Activated CD4-positive, alpha-beta T cell treated with anti-CD3 and anti-CD28 coated beads for 48 hours (primary cell): ENCODE measurements at places on chromosomes 11 and 22.

GRCh38 chr11:78429209-78429608, 11.6 kb upstream of the GAB2 start:
- DNase-seq = no peak

- DNase-seq = no peak
Observed at GRCh38 chr22:48427731-48428211, 1399.9 kb downstream of the BRD1 start.

- no peak for DNase-seq
Observed at GRCh38 chr22:28052825-28053269, 133.8 kb upstream of the PITPNB start.

DNA sequence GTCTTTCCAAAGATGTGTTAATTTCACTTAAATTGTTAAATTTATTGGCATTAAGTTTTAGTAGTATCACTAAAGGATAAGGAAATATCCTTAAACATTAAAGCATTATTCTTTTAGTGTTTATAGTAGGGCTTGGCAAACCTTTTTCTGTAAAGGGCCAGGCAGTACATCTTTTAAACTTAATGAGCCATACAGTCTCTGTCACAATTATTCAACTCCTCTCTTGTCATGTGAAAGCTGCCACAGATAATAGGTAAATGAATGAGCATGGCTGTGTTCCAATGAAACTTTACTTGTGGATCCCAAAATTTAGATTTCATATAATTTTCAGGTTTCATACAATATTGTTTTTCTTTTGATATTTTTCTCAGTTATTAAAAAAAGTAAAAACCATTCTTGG, 268.2 kb upstream of the C11orf87 start:
- DNase-seq = no peak

GRCh38 chr11:14938936-14939335, 33.2 kb downstream of the CALCA start:
- DNase-seq = no peak

DNA sequence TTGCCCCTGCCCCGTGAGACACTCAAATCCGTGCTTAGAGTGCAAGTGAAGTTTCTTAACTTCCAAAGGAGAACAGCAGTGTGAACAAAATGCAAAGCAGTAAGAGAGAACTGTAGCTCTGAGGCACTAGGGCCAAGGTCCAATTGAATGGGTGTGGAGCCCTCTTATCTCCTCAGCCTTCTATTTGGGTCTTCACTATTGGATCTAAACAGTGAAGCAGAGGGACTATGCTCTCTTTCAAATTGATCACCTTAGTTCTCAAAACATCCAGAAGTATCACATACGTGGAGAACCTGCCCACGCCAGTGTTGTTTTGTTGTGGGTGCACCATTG, 49.6 kb downstream of the C22orf31 start:
- DNase-seq = no peak

DNA sequence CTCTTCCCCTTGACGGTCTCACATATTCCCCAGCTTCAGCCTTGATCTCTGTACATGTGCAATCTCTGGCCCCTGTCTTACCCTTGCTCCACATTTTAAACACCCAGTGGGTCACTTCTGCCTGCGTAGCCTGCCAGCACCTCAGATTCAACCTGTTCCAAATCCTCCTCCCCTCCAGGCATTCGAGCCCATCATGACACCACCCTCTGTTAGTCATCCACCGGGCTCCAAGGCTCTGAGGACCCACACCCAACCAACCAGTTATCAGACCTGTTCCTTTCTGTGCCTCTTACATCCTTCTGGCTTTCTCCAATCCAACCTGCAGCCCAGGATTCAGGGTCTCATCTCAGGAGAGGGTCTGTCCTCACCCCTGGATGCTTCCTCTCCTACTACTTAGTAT, 119.8 kb upstream of the TBCEL start:
- DNase-seq = no peak

GRCh38 chr11:75536786-75537641, 11.3 kb upstream of the GDPD5 start:
- peak; percentile 68 for DNase-seq
